Glomerular endothelial cell (primary cell): ENCODE measurements at places on chromosomes 2 and 18. TPM values are rescaled to one million over a fixed set of nuclear protein-coding genes. Genes with fewer than 3 reads are reported as not detected.

REG3A gene
- not detected in 2 replicates for total RNA-seq

- DNase-seq: no peak
Observed at GRCh38 chr2:51995293-51995692, 963.4 kb upstream of the NRXN1 start.

DNA sequence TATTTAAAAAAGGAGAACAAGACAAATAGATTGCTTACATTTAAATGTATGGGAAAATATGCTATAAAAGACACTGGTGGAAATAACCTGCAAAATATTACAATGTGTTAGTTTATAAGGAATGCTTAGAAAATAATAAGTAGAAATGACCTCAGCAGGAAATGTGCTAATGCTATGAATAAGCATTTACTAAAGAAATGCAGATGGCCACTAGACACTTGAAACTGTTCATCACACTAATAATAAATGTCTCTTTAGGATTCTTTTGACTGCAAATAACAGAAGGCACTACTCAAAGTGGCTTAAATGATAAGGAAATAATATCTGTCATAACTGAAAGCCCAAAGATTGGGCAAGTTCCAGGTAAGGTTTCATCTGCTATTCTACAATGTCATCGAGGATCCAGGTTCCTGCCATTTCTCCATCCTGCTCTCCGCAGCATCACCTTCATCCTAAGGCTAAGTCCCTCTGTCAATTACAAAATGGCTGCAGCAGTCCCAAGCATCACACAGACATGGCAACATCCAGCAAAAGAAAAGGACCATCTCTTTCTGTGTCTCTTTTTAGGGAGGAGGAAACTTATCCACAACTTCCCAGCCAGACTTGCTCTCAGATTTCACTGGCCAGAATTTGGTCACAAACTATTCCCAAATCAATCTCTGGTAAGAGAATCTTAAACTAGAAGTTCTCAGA, 21.9 kb downstream of the METTL8 start:
- DNase-seq: no peak

GRCh38 chr18:43534511-43534910, 257.2 kb upstream of the SYT4 start:
- DNase-seq: no peak

GRCh38 chr2:232022718-232023117, 61.2 kb downstream of the DIS3L2 start:
- DNase-seq: no peak
